AG10803 (cell line): ENCODE measurements at places on chromosomes 3 and 15.

DNA sequence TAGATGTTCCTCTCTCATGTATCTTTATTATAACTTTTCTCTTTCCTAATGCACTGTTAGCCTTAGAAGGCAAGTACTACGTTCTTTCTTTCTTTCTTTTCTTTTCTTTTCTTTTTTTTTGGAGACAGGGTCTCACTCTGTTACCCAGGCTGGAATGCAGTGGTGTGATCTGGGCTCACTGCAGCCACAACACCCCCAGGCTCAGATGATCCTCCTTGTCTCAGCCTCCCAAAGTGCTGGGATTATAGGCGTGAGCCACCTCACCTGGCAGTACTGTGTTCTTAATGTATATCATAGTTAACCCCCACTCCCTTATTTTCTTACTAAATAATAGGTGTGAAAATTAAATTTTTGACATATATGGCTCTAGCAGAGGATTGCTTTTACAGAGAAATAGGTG lies 23.1 kb downstream of the IQGAP1 start:
- no peak for DNase-seq

GRCh38 chr3:43692085-43692855 lies 1.5 kb downstream of the ABHD5 start:
- DNase-seq: no peak

GRCh38 chr3:69410301-69410700 lies 24.4 kb upstream of the FRMD4B start:
- DNase-seq: peak; percentile 63

DNA sequence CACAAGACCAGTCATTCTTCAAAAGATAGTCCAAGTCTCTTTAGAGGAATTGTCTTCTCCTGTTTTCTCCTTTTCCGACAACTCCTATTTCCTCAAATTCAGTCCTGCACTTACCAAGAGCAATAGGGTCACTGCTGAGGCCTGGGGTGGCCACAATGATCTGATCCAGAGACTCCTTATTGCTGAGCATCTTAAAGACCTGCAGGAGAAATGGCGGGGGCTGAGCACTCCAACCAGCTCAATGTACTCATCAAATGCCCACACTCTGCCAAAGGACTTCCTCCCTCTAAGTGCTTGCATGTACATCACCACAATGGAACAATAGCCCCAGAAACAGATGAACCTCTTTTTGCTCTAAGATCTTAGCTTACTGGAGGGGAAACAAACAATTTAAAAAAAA lies 9.6 kb downstream of the UBL7 start:
- no peak for DNase-seq

DNA sequence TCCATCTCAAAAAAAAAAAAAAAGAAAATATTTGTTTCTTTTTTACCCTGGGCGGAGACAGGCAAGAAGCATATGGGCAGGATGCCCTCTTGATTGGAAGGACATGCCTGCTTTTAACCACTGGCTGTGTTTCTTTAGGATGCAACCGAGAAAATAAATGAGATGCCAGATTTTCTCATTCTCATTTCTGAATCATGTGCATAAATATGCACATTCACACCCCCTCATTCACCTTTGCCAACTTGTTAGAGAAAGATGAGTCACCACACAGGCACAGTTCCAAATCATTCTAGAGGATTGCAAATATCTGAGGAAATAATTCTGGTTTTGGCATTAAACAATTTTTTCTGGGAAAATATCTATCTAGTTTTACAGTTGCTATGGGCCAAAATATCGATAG lies 3.3 kb downstream of the LIPH start:
- peak; percentile 99 for DNase-seq

DNA sequence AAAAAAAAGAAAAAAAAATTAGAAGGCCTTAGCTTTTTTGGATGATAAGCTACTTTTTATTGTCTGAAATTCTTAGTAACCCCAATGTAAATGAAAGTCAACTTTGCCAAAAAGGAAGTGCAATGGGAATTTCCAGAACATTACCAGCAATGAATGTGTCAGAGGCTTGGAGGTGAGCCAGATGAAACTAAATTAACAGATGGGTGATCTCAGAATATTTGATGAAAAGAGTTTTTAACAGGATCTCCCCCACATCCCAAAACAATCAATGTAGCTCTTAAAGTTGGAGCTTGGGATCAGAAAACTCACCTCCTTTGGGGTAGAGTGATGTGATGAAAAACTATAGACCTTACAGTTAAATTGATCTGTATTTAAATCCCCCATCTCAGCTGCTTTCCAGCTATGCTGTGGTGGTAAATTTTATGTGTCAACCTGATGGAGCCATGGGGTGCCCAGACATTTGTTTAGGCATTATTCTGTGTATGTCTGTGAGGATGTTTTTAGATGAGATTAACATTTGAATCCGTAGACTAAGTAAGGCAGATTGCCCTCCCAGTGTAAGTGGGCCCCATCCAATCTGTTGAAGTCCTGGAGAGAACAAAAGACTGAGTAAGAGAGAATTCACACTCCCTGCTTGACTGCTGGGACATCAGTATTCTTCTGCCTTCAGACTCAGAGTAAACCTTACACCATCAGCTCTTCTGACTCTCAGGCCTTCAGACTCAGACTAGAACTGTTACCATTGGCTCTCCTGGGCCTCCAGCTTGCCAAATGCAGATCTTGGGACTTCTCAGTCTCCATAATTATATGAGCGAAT lies 84.3 kb upstream of the TNFSF10 start:
- DNase-seq: peak; percentile 73

GRCh38 chr3:106184540-106185457 lies 316.0 kb upstream of the CBLB start:
- no peak for DNase-seq
